AG09319 (cell line): ENCODE measurements at places on chromosomes 12 and 14.

DNA sequence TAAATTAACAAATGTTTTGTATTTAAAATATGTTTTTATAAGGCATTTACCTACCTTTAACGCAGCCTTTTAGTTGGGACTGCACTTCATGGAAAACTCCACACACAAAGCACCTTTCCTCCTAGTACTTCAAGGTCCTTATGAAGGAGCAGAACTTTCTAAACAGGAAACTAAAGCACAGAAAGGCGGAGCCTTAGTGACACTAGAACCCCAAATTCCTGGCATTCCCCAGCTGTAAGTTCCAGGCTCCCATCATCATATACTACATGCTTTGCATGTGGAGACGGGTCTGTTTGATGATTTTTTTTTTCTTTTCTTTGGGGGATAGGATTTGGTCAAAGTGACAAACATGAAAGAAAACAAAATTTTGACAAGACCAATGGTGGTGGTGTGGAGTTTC is 39.5 kb downstream of the STXBP6 start:
- DNase-seq: no peak

DNA sequence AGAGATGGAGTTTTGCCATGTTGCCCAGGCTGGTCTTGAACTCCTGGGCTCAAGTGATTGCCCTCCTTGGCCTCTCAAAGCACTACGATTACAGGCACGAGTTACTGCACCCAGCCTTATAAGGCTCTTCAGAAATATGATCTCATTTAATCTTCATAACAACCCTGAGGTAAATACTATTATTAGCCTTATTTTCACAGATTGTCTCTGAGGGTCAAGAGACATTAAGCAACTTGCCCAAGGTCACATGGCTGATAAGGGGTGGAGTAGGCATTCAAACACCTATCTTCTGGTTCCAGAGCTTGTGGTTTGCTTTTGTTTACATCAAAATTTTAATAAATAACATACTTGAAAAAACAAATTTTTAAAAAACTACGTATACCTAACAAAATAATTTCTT is 5.1 kb downstream of the PRKAG1 start:
- DNase-seq: no peak

DNA sequence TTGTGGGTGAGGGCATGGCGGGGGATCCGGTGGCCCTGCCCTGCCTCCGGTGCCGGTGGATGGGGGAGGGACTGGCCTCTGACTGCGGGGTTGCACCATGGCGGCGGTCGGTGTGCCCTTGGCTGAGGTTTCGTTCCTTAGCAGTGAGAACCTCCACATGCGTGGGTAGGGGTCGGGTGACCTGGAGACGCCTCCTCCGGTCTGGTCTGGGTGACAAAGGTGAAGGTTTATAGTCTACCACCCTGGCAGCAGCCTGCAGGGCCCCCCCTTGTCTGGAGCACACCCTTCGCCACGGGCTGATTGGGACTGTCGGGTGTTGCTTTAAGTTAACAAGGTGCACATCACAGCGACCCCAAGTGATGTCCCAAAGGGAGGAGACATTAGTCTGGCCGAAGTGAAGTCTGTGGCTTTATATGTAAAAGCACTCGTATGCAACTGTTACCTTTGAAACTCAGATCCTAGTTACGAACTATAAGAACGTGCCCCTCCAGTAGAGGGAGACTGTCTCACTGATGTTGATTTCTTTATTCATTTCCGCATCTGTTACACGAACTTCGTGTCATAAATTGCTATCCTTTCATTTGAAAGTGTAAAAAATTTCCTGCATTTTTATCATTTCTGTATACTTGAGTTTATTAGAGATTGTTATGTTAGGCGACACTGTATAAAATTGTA is 74.4 kb downstream of the WDR20 start:
- DNase-seq: no peak

DNA sequence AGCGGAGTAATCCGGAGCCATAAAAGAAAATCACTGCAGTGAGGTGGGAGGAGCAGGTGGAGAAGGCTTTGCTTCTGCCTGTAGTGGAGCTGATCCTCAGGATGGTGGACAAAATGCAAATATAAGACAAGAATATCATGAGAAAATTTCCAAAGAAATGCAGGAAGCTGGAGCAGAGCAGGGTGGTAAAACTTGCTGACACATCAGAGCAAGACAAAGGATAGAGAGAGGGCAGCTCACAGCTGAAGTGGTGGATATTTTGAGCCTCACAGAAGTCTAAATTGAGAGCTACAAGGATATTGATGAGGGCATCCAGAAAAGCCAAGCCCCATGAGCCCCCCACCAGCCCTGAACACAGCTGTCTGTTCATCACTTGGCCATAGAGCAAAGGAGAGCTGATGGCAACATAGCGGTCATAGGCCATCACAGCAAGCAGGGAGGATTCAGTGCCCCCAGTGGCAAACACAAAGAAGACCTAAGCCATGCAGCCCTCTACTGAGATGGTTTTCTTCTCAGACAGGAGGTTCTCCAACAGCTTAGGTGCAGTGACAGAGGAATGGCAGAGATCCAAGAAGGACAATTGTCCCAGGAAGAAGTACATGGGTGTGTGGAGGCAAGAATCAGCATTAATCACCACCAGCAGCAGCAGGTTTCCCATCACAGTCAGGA is 30.0 kb upstream of the ANP32D start:
- no peak for DNase-seq

- no peak for DNase-seq
These were observed 2.4 kb upstream of the MLEC start for GRCh38 chr12:120684523-120684932.

GRCh38 chr12:54991161-54991990 is 6.8 kb upstream of the TESPA1 start:
- DNase-seq: no peak

DNA sequence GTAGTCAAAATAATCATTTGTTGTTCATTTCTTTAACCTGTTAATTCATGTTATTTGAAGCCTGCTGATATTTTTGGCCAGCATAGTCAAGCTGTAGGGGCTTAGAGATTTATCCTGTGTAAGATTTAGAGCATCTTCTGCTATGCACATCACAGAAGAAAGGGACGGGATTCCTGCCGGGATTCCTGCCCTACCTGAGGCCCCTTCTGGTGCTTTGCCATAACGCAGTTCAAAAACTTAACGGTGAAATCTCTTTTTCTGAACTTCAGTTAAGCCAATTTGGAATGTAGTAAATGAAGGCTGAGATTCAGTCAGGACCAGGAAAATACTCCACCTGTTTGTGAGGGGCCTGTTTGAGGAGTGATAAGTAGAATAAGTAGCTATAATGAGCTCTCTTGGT is 50.7 kb upstream of the TMEM260 start:
- no peak for DNase-seq

DNA sequence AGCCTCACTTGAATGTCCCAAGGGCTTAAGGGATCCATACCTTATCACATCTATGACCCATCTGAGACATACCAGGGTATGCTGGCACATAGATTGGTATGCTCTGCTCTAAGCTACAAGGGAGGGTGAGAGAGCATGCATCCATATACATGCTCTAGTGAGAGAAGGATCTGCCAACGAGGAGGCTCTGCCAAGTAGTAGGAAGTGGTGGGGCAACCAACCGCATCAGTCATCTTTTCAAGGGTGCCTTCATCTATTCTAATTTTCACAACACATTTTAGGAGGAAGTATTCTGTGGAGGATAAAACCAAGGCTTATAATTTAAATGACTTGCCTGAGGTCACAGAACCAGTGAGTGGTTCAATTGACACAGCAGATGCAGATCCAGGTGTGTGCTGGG is 6.6 kb upstream of the PPM1A start:
- no peak for DNase-seq

- no peak for DNase-seq
These were observed 43.9 kb upstream of the GNPNAT1 start for GRCh38 chr14:52835122-52835903.

GRCh38 chr14:67762051-67762450 is 54.3 kb downstream of the ZFYVE26 start:
- DNase-seq: no peak

- no peak for DNase-seq
These were observed 137.4 kb upstream of the C14orf180 start for GRCh38 chr14:104442107-104442551.

- DNase-seq: no peak
These were observed 442.4 kb upstream of the FOXG1 start for GRCh38 chr14:28323951-28324741.

- no peak for DNase-seq
These were observed 106.9 kb upstream of the PTPRB start for GRCh38 chr12:70744178-70744577.

- no peak for DNase-seq
These were observed 2.3 kb downstream of the TAS2R46 start for GRCh38 chr12:11059784-11060183.

DNA sequence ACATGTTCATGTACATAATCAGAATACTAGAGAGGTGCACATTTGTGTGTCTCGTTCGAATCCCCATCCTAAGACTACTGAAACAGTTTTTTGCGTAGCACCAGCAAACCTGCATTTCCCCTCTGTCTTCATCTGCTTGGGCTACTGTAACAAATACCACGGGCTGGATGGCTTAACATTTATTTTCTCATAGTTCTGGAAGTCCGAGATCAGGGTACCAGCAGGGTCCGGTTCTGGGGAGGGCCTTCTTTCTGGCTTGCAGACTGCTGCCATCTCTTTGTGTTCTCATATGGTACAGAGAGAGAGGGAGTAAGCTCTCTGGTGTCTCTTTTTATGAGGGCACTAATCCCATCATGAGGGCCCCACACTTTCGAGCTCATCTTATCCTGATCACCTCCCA is 30.6 kb downstream of the KLC1 start:
- DNase-seq: no peak

GRCh38 chr12:116604951-116605641 is 45.9 kb downstream of the MAP1LC3B2 start:
- no peak for DNase-seq

DNA sequence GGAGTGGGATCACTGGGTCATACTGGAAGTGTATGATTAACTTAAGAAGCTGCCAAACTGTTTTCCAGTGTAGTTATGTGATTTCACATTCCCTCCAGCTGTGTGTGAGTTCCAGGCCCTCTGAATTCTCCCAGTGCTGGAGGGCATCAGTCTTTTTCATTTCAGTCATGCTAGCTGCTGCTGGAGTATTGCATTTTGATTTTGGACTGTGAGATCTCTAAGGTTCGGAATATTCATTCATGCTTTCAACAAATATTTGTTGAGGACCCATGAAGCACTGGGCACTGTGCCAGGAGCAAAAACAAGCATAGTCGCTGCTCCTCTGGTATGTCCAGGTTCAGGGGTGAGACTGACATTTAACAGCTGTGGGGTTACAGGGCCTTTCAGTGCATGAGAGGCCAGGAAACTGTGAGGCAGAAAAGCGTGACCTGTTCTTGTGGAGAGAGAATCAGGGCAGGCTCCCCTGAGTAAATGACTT is 133.2 kb downstream of the SCARB1 start:
- DNase-seq: no peak

DNA sequence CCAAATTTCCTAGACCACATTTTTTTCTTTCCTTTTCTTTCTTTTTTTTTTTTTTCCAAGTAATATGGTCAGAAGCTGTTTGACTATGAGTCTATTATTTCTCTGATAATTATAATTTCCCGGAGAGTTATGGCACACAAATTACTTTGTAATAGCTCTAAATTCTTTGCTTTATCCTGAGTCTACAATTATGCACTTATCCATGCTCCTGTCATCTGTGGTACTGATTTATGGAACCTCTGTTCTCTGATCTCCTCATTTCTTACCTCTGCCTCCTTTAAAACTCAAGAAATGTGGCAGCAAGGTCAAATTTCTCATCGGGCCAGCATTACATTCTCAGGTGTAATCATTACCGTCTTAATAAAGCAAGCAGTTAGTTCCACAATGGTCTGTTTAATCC is 282.1 kb downstream of the PAWR start:
- no peak for DNase-seq

- no peak for DNase-seq
These were observed 10.7 kb downstream of the TRMT5 start for GRCh38 chr14:60970146-60970545.

- no peak for DNase-seq
These were observed 44.9 kb downstream of the SIX6 start for GRCh38 chr14:60553808-60554207.

GRCh38 chr12:129036135-129036534 is 182.9 kb downstream of the GLT1D1 start:
- no peak for DNase-seq

- DNase-seq: no peak
These were observed 242.3 kb downstream of the CCER1 start for GRCh38 chr12:90712671-90713070.

DNA sequence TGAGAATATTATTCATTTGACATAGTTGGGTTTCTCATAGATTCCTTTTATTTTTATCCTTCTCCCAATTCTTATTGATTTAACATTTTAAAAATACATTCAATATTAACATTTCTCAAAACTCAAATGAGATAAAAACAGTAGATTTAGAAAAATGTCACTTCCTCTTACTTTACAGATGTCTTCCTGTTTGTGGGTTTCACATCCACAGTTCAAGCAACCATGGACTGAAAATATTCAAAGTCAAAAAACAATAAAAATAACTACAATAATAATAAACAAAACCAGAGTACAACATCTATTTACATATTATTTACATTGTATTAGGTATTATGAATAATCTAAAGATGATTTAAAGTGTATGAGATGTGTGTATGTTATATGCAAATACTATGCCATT is 111.3 kb upstream of the SLC16A7 start:
- no peak for DNase-seq

- DNase-seq: peak; percentile 20
These were observed 27.0 kb upstream of the ESRRB start for GRCh38 chr14:76348898-76349297.

GRCh38 chr14:58280954-58281787 is 17.2 kb upstream of the ARID4A start:
- DNase-seq: peak; percentile 76

DNA sequence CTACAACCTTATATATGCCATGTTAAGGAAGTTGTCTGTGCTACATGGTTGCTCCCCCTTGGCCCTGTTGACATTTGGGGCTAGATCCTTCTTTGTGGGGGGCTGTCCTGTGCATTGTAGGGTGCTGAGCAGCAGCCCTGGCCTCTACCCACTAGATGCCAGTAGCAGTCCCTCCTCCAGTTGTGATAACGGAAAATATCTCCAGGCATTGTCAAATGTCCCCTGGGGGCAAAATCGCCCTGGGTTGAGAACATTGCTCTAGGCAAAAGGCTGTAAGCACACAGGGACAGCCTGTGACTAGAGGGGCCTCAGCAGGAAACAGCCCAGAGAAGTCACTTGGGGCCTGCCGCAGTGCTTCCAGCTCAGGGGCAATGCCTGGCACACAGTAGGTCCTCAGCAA is 1100.3 kb downstream of the BCL11B start:
- DNase-seq: no peak

GRCh38 chr14:74763803-74764531 is 851 bp downstream of the YLPM1 start:
- DNase-seq: no peak

DNA sequence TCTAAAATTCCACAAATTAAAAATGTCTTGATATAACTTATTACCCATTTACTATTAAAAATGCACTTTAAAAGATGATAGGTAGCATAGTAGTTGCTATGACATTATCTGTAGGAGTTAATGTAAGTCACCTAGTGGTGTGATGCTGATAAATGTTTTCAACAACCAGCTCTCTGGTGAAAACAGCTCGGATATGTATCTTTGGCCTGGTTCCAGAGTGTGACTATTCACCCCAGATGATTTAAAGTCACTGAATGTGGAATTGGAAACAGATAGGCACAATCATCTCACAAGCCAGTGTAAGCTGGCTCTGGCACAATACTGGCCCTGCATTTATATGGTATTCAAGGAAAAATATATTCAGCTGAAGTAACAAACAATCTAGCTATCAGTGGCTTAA is 9.2 kb upstream of the CCDC196 start:
- no peak for DNase-seq
